Stimulated activated CD4-positive, alpha-beta T cell treated with anti-CD3 and anti-CD28 coated beads, Interleukin-1b, Interleukin-23, amount 100 ng/mL, for 48 hours (primary cell): ENCODE measurements at places on chromosomes 12 and 14.

DNA sequence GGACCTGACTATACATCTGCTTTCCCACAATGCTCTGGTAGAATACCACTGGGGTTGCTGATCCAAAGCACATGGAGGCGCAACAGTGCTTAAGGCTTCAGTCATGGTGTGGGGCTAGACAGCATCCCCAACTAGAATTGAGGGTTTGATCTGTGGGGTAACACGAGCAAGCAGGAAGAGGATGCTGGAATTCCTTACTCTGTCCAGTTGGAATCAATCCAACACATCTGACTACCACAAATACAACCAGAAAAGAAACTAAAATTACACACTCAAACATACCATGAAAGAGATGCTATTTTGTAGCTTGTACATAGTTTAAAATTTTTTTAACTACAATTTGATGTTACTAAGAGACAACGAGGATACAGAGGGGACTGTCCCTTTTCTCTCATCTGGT, 40.4 kb upstream of the GTF2A1 start:
- no peak for DNase-seq

DNA sequence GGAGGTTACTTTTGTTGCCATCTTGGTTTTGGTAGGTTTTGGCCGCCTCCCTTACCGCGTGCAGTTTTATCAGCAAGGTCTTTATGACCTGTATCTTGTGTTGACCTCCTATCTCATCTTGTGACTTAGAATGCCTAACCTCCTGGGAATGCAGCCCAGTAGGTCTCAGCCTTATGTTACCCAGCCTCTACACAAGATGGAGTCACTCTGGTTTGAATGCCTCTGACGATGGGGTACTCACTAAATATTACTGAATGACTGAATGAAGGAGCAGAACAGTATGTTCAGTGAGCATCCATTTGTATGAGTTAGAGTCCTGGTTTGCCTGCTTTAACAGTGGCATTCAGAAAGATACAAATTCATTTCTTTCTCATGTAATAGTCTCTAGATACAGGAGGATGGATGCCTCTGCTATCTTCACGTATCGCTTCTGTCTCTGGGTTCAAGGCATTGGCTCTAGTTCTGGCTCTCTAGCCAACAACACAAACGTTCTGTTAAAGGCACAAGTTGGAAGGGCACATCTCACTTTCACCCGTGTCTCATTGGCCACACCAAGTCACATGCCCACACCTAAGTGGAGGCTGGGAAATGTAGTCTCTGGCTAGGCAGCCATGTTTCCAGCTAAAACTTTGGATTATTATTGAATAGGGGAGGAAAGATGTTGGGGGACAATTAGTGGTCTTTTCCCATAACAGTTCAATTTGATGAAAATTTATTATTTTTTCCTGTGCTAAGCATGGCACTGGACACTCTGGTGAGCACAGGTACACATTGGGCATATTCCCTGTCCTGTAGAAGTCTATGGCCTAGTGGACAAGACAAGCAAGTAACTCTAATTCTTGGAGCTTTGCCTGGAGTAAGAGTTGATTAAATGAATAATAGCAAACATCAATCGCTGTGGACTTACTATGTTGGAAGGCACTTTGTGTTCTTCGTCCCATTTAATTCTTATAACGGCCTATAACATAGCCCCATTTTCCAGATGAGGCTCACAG, 75.2 kb upstream of the RPH3A start:
- no peak for DNase-seq

- DNase-seq, result no peak
Observed at GRCh38 chr12:60475825-60476224, 880.0 kb downstream of the SLC16A7 start.

GRCh38 chr12:24398605-24399004, 449.1 kb upstream of the SOX5 start:
- no peak for DNase-seq

- DNase-seq, result no peak
Observed at GRCh38 chr12:95615749-95616148, 64.5 kb upstream of the USP44 start.

DNA sequence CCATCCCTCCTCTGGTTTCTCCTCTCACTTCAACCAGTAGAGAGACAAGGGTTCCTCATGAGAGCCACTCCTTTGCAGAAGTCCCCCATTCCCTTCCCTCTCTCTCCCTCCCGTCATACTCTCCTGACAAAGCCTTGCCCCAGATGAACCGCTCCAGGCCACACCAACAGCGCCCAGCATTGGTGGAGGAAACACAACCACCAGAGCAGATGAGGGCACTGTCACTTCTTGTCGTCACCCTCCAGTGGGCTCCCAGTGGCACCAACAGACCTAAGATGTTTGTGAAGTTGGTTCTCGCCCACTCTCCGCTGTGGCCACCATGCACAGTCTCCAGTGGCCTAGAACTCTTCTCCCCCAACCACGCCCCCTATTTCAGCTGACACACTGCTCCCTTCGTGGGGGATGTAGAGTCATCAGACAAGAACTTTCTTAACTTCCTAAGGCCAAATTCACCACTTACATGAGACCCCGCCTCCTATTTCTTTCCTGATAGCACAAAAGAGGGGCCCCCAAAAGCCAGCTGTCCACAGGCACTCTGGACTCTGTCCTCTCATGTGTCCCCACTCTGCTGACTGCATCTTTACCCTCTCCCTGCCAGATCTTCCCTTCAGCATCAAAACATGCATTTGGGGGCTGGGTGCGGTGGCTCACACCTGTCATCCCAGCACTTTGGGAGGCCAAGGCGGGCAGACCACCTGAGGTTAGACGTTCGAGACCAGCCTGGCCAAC, 29.2 kb upstream of the PLEKHG6 start:
- no peak for DNase-seq

DNA sequence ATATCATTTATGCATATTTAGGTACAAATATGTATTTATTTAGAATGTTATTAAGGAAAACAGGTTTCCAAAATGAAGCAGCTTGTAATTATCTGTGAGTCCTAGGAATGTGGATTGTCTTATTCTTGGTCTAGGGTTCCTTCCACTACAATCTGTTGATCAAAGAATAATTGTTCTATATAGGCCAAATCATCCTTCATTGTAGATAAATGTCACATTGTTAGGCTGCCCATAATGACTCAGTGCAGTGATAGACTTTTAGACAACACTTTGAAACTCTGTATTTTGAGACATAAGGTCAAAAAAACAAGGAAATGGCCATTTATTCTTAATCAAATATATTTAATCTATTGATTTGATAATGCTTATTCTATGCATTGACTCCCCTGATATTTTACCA, 283.0 kb downstream of the ACSS3 start:
- no peak for DNase-seq

DNA sequence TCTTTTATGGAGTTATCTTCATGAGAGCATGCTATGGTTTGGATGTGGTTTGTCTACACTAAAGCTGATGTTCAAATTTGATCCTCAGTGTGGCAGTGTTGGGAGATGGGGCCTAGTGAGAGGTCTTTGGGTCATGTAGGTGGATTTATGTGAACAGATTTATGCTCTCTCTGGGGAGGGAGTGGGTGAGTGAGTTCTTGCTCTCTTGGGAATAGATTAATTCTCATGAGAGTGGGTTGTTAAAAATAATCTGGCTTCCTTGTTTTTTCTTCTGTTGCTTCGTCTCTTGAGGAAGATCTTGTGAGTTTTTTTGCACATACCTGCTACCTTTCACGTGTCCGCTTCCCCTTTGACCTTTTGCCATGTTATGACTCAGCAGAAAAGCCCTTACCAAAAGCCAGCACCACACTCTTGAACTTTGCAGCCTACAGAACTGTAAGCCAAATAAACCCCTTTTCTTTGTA, 20.5 kb downstream of the DERA start:
- DNase-seq, result no peak

- no peak for DNase-seq
Observed at GRCh38 chr14:73269729-73270531, 32.6 kb downstream of the PAPLN start.

DNA sequence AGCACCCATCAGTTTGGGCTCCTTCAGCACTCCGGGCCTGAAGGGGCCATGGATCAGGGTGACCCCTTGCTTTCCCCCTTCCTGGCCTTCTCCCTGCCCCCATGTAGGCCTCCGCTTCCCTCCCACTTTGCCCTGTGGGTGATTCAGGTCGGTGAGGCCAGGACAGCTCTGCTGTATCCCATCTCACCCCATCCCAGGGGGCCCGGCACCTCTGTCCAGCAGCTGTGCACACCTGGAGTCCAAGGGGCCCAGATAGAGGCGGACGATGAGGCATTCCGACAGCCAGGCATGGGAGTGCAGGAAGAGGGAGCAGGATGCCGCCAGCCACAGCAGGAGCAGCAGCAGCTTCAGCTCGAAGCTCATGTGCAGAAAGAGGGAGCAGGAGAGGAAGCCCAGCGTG, 11.4 kb downstream of the LTB4R start:
- DNase-seq, result no peak

DNA sequence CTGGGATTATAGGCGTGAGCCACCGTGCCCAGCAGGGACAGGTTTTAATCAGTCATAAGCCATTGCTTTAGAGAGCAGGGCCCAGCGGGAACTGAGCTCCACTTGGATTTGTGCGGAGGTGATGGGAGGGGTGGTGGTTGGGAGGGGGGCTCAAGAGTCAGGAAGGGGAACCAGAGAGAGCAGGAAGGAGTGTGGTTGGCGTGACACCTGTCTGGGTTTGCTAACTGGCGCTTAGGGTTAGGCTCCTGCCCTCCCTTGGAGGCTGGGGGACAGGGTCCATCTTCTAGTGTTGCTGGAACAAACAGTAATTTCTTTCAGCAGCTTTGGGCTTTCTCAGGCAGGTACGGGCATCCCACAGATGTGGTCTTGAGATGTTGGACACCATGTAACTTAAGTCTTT, 7.5 kb upstream of the ALDH2 start:
- no peak for DNase-seq

DNA sequence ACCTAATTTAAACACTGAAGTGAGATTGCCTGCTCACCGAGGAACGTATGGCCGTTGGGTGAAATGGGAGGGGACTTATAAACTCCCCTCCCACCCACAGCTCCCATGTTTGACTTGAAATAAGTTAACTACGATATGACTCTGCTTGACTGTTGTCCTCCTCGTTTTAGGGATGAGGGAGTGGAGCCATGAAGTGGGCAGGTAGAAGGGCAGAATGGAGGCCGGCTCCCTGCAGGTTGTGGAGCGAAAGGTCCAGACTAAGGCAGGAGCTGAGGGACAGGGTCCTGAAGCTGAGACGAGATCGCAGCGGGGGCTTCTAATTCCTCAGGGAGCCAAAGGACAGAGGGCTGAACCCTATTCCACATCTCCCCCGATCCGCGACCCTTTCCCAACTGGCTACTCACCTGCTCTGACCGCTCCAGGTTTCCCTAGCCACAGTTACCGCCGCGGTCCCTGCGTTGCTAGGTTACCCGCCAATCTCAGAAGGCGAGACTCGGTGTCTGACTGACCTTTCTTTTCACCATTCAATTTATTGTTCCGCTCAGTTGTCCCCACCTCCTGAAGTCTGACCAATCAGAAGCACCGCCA, 577 bp upstream of the TPCN1 start:
- no peak for DNase-seq

GRCh38 chr12:27463511-27464219, 17.1 kb downstream of the SMCO2 start:
- DNase-seq, result no peak

DNA sequence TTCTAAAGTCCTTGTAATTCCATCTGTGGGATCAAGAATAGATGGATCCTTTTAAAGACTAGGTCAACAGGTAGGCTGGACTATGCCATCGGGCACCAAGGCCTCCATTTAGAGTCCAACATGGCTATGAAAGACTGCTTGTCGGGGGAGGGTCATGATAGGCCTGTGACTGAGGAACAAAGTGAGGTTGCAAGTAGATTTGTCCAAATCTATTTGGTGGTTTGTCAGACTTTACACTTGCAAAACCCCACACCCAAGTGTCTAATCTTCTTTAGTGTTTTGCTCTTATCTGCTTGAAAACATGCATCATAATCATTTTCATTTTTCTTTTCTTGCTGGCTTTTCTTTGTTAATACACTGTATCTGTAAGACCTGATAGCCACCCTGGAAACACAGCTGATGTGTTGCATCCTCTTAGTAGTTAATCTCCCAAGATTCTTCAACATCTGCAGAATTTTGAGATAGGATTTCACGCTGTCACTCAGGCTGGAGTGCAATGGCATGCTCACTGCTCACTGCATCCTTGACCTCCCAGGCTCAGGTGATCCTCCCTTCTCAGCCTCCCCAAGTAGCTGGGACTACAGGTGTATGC, 50.3 kb downstream of the TDP1 start:
- no peak for DNase-seq

GRCh38 chr14:32352631-32353030, 23.5 kb downstream of the AKAP6 start:
- DNase-seq, result no peak
